ENCODE measurements at places on chromosomes 5 and 9.
A peak's percentile ranks its signal among the peaks of the same experiment; 100 is the strongest.

DNA sequence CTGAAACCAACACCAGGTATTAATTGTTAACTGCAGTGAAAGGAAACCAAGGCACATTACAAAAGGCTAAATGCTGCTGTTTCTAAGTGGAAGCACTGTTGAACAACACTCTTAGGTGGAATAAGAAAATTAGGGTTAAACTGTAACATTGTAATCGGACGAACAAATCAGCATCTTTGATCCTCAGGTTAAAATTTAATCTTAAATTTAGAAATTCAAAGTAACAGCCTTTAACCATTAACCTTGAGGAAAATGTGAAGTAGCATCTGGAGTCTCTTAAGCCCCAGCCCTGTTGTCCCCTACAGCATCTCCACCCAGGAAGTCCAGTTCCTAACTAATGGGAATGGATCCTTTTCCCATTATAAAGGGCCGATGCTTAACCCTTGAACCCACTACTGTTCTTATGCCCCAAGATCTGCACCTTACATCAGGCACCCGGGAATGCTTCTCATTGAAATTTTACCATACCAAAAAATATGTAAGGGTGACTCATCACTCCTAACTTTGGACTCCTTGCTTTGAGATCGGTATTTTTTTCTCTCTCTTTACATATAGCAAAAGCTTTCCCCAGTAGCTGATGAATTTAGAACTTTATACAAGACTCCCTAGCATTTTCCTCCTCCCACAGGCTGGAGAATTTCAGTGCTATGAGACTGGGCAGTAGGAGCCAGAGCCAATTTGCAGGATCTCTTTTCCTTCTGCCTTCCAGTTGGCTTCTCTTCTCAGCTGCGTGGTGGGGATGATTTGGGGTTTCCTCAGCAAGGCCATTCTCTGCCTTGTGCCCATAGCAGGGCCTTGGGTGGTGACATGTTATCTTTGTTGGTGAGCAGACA, 32.0 kb upstream of the ITGA2 start:
- DNase-seq, result no peak

GRCh38 chr5:143151056-143151700, 252.3 kb downstream of the NR3C1 start:
- DNase-seq, result no peak

DNA sequence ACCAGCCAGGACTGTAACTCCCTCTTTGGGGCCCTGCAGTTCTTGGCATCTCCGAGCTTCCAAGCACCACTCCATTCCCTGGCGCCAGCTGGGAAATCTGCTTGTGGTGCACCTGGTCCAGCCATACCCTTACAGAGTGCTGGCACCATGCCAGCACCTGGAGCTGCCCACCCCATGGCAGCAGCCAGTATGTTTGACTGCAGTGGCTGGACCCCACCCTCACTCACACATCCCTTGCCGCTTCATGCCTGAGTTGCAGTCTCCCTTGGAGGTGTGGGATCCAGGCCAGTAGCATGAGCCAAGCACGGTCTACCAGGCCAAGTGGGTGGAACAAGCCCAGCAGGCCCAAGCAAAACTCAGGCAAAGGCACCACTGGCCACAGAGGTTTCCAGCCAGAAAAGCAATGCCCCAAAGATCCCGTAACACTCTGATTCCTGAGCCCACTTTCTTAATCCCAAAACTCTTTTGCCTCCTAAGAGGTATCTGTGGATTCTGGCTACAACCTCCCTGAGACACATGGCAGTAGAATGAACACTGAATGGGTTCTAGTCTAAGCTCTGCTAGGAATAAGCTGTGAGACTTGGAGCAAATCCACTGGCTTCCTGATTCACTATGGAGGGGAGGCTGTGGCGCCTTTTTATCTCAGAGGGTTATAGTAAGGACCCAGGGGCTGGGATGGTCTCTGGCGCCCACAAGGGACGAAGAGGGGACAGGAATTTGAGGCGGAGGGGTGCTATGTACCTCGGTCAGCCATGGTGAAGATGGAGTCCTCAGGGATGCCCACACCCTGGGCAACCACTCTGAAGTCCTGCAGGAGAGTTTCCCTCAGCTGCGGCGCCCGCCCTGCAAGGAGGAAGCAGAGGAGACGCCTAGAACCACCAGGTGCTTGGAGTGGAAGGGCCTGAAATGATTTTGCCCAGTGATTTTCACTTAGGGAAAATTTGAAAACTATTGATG, 5.6 kb downstream of the AMBP start:
- DNase-seq, result peak; percentile 33

DNA sequence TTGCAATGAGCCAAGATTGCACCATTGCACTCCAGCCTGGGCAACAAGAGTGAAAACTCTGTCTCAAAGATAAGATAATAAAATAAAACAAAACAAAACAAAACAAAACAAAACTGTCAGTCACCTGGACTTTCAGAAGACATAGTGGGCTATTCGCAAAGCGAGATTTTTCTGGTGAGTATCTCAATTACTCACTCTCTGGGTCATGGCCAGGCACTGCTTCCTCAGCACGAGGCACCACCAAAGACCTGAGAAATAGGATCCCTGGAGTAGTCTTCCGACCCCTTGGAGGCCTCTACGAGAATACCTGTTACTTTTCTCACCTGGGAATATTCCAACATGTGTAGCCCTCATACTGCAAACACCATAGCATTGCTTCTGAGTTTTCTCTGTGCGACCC, 201.7 kb upstream of the ZNF618 start:
- DNase-seq, result no peak

DNA sequence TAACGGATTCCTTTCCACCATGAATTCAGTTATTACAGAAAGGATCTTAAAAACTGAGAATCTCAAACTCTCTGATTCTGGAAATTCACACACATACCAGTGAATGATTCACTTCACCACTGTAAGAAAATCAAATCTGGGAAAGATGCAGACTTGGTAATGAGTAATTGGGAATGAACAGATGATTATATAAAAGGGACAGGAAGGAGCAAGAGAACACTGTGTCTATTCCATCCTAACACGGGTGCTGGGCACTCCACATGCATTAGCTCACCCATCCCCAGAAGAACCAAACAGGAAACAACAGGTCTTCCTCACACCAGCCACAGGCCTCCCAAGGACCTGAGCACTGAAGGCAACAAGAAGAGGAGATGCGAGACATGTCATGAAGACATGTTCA, 74.8 kb upstream of the ZNF622 start:
- no peak for DNase-seq

DNA sequence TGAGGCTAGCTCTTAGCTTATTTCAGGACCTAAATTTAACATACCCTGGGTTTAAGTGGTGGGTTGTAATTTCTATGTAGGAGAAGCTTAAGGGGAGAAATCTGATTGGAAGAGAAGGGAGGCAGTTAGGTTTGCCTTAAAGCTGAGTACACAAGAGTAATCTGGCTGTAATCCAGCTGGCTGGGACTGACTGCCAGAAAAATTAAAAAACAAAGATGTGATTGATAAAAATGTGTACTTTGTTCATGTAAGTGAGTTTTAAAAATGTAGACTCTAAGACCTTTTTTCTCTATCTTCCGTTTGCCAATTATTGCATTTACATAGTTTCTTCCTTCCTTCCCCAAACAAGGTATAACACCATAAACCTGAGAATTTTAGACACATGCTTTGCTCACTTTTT, 17.5 kb upstream of the MSMP start:
- DNase-seq, result no peak

- DNase-seq, result no peak
Observed at GRCh38 chr5:44881266-44881665, 72.5 kb downstream of the MRPS30 start.

DNA sequence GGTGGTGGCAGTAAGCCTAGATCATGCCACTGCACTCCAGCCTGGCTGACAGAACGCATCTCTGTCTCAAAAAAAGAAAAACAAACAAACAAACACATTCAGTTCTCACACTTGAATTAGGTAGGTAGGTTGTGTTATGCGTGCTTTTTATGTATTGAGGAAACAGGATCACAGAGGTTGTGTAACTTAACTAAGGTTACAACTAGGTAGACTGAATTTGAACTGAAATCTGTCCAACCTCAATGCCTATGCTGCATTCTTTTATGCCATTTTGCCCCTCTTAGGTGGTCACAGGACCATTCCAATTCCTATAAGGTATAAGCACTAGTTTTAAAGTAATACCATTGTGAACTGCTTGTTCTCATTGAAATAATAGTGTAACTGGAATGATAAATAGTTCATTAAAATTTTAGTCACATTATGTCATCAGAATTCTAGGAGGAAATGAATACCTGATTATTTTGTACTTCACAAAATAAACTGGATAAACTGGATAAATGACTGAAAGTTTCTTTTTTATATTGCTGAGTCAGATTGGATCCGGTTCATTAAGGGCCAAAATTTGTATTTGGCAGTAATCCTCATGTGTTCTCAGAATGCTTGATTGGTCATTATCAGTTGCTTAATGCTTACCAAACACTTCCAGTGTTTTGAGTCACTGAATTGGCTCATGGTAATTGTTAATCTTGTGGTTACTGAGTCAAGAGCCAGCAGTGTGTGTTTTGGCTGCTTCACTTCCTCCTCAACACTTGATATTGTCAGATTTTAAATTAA, 7.1 kb downstream of the UBAP1 start:
- peak; percentile 64 for DNase-seq

DNA sequence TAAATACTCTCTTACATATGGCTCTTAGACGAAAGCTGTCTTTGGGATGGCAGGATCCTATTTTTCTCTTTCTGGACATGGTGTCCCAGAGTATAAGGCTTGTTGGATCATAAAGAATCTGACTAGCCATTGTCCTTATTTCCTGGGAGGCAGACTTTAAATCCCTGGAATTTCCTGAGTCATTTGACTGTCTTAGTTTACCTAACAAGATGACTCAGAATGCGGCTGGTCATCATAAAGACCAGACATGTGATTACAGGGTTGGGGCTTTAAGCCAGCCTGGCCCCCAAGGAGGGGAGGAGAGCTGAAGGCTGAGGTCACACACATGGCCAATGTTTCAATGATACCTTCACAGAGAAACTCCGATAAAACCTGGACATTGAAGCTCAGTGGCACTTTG, 37.2 kb downstream of the FAM240B start:
- no peak for DNase-seq

- no peak for DNase-seq
Observed at GRCh38 chr5:38825494-38825893, 20.3 kb upstream of the OSMR start.

DNA sequence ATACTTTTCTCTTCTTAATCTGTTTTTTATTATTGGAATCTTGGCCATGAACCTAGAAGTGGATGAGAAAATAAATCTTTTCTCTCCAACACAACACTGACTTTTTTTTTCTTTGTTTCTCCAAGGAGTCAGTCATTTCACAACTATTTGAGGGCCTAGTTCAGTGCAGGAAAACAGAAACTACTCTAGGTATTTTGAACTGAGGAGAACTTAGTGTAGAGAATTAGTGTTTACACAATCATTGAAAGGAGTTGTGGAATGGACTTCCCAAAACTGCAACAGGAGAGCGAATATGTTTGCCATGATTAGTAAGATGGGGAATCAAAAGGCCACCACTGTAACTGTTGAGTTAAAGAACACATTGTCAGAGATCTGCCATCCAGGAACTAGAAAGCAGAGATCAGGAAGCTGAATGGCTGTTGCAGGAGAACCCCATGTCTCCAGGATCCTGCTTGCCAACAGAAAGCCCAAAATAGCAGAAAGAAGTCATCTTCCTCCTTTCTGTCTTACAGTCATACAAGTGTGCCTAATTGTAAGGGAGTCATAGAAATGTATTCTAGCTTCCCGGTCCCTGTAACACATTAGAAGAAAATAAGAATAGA, 20.3 kb upstream of the PCDH1 start:
- DNase-seq, result no peak

DNA sequence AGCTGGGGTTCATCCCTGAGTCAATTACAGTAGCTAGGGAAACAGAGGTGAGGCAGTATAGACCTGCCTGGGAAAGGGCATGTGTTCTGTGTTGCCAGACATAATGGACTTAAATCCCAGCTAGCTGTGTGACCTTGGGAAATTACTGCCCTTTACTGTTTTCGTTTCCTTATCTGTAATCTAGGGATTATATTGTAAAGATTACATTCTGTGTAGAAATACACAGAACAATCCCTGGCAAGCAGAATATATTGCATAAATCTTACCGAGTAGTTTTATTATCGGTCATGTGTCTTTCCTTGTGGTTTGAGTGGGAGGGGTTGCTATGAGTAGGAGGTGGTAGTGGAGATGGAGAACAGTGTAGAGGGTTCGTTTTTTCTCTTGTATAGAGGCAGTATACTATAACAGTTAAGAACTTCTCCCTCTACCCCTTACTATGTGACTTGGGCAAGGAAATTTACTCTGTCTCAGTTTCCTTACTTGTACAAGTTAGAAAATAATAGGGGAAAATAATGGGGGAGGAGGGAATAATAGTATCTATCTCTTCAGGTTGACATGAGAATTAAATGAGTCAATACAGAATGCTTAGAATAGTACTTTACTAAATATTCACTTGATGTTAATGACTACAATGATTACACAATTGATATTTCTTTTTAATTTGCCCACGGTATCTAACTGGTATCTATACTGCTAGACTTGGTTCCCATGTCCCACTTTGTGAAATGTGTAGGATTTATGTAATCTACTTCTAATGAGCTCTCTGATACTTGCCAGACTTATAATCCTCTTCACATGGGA, 7.1 kb upstream of the DMXL1 start:
- DNase-seq, result no peak

GRCh38 chr9:118129541-118129940, 425.3 kb downstream of the TLR4 start:
- no peak for DNase-seq

DNA sequence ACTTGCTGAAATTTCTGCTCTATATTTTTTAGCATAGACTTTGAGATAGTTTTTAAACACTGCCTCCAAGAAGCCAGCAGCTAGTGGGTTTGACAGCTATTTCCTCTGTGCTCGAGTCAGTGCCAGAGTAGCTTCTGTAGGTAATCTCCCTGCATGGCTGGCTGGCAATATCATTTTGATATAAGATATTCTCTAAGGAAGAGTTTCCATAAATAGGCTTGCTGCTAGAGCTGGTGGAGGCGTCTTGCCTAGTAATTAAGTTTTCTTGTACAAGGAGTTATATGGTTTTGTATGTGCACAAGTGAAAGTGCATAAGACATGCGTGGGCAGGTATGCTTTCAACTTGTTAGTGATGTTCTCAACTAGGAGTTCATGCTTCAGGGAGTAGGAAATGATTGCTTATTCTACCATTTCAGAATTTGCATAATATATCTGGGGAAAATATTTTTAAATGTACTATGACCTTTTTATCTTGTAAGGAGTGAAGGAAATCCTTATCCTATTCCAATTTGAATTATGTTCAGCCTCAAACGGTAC, 74.1 kb upstream of the CCL21 start:
- no peak for DNase-seq

GRCh38 chr9:95809686-95810085, 65.8 kb upstream of the ERCC6L2 start:
- no peak for DNase-seq

GRCh38 chr5:73945505-73945904, 319.5 kb downstream of the ARHGEF28 start:
- DNase-seq, result no peak

- peak; percentile 18 for DNase-seq
Observed at GRCh38 chr5:39755986-39756385, 331.2 kb upstream of the DAB2 start.

GRCh38 chr5:17223367-17224185, 6.1 kb downstream of the BASP1 start:
- DNase-seq, result no peak

GRCh38 chr5:162657076-162657475, 589.5 kb downstream of the GABRG2 start:
- no peak for DNase-seq

- DNase-seq, result no peak
Observed at GRCh38 chr9:133514460-133515239, 10.1 kb downstream of the MYMK start.
